ENCODE measurements at places on chromosomes 7 and 10.
A peak's percentile ranks its signal among the peaks of the same experiment; 100 is the strongest.

DNA sequence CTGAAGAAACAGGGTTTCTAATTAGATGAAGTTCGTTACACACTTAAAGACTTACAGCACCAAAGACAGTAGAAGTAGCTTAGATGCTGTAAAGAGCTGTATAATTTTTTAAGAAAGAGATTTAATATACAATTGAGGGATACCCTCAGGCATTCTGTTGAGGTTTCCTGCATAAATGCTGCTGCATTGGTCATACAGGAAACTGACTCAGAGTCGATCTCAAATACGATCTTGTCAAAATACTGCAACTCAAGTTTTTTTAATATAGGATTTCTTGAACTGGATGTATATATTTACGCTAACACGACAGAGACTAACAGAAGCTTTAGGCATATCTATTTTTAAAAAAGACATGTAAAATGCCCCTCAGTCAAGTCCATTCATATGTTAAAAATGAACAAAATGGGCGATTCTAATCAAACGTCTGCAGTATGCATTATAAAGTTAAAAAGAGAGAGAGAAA, 2.4 kb upstream of the ARID5B start:
- DNase-seq = no peak

- DNase-seq = no peak
These were observed 9.4 kb upstream of the OPN4 start for GRCh38 chr10:86644794-86645445.

DNA sequence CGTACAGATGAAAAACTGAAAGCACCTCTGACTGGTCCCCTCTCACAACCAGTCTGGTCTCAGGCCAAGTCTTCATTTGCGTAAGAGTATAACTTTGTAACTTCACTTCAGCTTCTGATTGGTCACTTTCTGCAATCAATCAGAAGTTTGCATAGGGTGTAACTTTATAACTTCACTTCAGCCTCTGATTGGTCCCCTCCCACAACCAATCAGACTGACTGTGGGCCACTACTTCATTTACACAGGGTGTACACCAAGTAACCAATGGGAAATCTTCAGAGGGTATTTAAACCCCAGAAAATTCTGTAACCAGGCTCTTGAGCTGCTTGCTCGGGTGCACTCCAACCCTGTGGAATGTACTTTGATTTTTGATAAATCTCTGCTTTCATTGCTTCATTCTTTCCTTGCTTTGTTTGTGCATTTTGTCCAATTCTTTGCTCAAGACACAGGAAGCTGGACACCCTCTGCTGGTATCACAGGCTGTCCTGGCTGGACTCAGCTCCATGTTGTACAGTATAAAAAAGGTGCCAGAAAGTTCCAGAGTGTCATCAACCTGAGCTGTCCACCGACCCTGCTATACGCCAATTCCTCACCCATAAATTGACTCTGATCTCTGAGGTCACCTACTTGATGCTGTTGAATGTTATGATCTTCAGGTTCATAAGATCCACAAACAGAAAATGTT, 74.5 kb downstream of the COBL start:
- DNase-seq = no peak

- no peak for DNase-seq
These were observed 13.5 kb downstream of the PTPN12 start for GRCh38 chr7:77550586-77550985.

- no peak for DNase-seq
These were observed 1.3 kb downstream of the GJD4 start for GRCh38 chr10:35606430-35606829.

DNA sequence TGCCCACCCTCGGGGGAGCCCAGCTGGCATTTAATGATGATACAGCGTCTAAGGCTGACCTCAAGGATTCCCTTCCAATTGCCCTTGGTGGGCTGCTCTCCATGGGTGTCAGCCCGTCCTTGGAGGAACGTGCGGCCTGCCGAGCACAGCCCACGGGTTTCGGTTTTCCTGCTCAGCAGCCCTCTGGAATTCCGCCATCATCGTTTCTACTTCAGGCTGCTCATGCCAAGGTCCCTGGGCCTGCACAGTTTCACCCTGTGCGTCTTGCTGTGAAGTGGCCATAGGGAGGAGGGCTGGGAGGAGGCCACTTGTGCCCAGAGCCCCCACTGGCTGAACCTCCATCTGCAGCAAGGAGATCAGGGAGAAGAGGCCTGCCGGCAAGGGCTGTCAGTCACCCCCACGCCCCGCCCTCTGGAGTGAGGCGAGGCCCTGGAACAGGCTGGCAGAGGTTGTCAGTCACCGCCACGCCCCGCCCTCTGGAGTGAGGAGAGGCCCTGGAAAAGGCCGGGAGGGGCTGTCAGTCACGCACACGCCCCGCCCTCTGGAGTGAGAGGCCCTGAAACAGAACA, 82.8 kb downstream of the CHST15 start:
- peak; percentile 70 for DNase-seq

DNA sequence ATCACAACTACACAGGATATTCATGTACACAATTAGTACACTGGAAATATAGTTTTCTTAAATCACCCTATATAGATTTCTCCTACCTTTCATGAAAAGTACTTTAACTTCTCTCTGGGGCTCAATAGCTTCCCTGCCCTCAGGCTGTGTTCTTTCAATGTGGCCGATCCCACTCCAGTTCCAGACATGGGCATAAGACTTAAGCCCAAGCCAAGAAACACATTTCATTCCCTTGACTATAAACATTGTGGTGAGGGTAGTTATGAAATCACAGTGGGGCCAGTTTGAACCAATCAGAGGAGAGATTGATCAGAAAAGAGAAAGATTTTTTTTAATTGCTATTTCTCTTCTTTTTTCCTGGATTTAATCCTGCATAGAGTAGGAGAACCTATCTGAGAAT, 904.6 kb upstream of the SORCS1 start:
- no peak for DNase-seq

GRCh38 chr7:473211-473734, 46.4 kb downstream of the PDGFA start:
- peak; percentile 6 for DNase-seq

DNA sequence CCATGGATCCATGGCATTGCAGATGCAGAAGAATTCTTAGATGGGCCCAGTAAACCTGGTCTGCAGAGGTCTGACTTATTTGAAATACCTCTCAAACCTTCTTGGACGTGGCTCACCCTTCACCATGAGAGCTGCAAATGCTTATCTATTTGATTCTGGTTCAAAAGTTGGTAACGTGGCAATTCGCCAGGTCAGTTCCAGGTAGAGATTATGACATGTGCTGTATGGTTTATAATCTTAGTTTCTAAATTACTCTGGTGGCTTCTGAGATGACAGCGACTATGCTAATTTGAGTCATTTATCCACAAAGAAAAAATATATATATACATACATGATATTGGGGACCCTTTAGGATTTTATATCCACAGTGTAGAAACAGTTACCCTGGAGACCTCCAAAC, 68.8 kb downstream of the NRP1 start:
- DNase-seq = no peak

DNA sequence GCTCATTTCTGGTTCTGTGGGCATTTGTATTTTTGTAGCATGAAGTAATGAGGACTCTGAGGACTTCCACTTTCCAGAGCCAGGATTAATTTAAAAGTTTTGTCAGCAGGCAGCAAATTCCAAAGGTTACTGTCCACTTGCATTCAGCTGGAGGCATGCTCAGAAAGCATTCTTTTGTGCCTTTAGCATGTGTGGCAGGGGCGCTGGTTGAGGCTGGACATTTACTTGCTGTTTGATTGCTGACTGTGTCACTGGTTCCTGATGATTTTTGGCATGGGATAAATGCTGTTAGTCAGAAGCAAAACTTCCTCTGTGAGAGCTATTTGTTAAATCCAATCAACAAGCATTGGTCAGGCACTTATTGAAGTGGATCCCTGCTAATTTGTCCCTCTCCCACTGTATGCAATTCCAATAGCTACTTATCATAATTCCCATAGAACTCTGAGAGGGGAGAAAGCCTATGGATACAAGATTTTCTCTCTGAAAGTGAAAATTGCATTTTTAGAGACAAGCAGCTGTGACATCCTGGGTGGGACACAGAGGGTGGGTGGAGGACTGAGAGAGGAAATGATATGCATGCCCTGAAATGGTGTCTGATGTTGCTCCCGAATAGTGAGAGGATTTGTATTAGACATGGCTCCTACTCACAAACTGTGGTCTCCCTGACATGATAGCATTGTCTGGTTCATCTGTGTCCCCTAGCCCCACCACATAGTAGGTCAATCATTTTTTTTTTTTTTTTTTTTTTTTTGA, 161.2 kb upstream of the WDR11 start:
- no peak for DNase-seq

DNA sequence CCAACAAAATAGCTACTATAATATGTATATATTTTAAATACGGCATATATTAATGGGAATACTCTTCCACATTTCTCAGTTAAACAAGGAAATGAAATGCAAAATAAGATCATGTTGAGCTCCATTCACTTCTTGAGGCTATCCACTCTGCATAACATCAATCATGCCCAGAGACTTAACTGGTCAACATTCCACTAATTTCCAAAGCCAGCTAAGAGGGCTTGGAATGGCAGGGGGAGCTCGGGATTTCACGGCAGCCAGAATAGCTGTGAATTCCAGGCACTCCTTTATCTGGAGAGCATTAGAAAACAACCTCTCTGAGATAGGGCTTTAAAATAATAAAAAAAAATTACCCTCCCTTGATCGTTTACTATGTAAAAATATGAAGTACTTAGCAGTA, 194.9 kb upstream of the CDCA7L start:
- DNase-seq = no peak

GRCh38 chr7:24609570-24609969, 36.3 kb downstream of the PALS2 start:
- DNase-seq = no peak

DNA sequence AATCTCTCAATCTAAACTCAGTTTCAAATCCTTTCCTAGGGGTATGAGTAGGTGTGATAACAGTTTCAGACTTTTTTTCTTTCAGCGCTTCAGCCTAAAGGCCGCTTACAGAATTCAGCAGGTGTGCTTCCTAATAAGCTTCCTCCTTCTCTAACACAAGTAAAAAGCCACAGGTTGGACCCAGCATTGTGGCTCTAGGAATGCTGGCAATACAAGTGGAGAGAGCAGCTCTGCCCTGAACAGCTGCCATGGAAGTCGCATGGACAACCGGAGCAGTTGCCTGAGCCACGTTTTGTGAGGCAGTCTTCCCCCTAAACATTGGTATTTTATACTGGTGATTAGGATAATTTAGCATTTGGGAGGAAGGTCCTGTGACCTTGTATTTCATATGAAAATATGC, 83.5 kb downstream of the ST7 start:
- no peak for DNase-seq

DNA sequence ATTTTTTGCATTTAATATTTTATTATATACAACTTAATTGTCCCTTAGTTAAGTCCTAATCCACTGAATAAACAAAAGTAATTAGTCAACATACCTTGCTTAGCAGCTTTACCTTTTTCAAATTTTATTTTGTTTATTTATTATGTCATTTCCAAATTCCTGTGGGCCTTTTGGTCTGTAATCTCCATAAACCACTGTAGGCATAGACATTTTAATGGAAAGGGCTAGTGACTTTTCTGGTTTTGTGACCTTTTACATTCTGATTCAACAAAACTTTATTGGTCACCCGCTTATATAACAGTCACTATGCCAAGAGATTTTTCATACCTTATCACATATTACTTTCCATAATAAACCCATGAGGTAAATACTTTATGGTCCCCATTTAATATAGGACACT, 181.3 kb upstream of the PRPS1L1 start:
- DNase-seq = no peak

DNA sequence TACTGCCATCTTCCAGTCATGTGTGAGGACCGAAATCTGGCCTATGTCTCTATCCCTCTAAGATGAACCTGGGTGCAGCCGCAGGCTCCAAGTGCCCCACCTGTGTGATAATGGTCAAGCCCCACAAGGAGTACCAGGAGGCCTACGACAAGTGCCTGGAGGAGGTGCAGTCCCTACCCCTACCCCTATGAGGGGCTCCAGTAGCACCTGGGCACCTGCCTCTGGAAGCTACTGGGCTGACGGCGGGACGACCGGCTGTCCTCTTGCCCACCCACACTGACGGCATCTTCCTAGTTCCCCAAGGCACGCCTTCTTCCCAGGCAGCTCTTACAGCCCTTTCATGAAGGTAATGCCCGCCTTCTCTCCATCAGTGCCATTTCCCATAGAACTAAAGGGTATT, 47.4 kb downstream of the HOXA1 start:
- DNase-seq = no peak

DNA sequence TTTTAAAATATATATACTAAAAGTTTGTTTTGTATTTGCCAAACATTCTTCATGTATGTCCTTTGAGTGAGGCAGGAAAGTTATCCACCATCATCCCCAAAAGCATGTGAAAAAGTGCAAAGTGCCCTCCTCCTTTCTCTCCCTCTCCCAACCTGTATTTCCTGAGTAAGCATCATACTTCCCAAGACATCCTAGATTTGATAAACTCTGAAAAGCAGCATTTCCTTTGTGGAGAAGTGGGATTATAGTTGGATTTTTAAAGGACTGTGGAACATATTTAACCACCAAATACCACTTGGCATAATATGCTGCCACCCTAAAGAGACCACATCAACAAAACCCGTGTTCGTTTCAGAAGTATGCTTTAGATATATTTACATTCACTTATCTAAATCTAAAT, 36.9 kb downstream of the NET1 start:
- DNase-seq = no peak

DNA sequence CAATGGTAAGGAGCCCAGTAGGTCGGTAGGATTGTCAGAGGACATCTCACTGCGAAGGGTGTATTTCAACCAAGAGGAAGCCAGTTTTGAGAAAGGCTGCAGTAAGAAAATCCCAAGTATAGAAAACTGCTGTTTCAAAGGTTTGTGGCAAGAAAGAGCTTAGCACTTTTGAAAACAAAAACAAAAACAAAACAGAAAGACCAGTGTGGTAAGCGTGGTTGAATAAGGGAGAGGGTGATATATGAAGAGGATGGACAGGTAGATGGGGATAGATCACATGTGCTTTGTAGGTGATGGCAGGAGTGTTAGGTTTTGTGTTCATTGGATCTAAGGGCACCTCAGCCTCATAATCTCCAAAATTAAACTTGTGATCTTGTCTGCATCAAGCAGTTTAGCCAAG, 141.6 kb upstream of the WNT16 start:
- no peak for DNase-seq

DNA sequence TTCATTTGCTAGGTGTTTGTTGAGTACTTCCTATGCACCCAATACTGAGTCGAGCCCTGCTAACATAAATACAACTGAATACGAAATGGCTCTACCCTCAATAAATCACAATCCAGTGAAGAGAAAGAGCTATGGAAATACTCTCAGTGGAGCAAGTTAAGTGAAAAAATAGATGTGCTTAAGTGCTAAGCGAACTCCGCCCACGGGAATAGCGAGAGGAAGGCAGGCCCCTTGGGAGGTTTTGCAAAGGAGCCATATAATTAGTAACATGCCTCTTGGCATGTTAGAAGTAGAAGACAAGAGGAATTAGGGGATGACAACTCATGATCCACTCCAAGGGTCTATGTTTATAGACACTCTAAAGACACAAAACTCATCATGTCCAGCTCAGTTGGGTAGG, 42.8 kb upstream of the TSPAN33 start:
- peak; percentile 33 for DNase-seq

GRCh38 chr7:26153823-26154783, 2.1 kb downstream of the NFE2L3 start:
- DNase-seq = no peak

GRCh38 chr7:36188906-36189305, 35.9 kb downstream of the EEPD1 start:
- DNase-seq = no peak

- no peak for DNase-seq
These were observed 19.2 kb downstream of the YKT6 start for GRCh38 chr7:44220046-44220357.

- no peak for DNase-seq
These were observed 134.3 kb downstream of the GRK5 start for GRCh38 chr10:119341459-119342301.

Measured in glutamatergic neuron (in vitro differentiated cells).